Stimulated activated effector memory CD8-positive, alpha-beta T cell treated with anti-CD3 and anti-CD28 coated beads, Interleukin-12 subunit alpha, Interleukin-12 subunit beta, amount 100 ng/mL, for 72 hours (primary cell): ENCODE measurements at places on chromosomes 12 and 14.

- DNase-seq = peak; percentile 42
Observed at GRCh38 chr12:19431407-19432308, 7.6 kb upstream of the AEBP2 start.

DNA sequence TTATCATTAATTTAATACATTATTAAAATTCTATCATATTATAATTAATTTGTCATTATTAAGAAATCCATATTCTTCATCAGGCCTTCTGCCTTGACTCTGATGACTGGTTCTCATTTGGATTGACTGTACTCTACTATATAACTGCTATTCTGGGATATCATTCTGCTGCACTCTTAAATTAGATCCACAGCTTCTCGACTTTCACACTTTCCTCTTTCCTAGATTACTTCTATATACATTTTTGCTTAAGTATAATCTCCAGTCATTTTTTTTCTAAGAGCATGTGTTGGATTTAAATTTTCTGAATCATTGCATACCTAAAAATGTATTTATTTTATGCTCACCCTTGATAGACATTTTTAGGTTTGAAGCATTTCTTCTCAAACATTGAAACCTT, 12.4 kb downstream of the GRIP1 start:
- no peak for DNase-seq

GRCh38 chr12:42284876-42285275, 41.0 kb downstream of the ZCRB1 start:
- no peak for DNase-seq

GRCh38 chr12:130090542-130090941, 71.7 kb upstream of the FZD10 start:
- DNase-seq = no peak

- DNase-seq = no peak
Observed at GRCh38 chr12:100414739-100415138, 57.9 kb downstream of the SLC17A8 start.

DNA sequence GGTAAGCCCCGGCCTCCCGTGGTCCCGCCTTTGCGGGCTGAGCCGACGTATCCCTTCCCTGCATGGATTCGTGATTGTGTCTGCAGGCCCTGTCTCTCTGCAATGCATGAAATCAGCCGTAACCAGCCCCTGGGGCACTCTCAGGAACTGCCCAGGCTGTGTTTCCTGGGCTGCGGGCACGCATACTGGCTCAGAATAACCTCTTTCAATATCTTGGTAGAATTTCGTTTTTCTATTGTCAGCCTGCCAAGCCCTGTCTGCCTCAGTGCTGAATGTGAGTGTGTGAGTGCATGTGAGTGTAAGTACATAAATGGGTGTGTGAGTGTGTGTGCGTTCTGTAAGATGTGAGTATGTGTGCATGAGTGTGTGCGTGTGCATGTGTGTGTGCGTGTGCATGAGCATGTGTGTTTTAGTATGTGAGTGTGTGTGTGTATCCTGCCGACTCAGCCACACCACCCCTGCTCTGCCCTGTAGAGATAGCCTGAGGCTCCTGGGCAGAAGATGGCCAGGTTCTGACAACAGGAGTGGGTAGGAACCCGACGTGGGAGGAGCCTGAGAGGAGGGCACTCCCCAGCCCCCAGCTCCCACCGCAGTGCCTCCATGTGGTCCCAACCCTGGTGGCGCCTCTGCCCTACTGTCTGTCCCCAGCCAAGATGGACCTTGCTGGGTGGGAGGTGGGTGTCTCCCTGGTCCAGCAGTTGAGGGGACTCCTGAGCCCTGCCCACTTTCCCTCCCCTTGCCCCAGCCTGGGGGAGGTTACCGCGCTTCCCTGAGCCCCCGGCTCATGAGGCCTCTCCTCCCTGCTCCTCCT, 268.8 kb downstream of the ADGRD1 start:
- no peak for DNase-seq

DNA sequence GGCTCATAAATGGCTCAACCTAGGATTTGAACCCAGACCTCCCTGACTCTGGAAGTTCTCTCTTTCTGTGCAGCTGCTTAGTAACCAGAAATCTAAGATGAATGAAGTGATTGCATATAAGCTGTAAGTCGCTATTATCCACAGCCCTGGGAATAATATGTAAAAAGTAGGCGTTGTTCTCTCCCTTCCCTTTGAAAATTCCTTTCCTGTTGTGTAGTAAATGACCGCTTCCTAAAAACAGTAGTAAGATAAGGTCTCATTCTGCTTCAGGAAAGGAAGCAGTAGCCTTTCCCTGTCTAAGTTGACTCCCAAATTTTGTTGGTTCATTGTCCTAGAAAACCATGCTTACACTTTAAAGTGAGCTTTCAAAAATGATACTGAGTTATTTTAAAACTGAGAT, 418.3 kb downstream of the EGLN3 start:
- no peak for DNase-seq

DNA sequence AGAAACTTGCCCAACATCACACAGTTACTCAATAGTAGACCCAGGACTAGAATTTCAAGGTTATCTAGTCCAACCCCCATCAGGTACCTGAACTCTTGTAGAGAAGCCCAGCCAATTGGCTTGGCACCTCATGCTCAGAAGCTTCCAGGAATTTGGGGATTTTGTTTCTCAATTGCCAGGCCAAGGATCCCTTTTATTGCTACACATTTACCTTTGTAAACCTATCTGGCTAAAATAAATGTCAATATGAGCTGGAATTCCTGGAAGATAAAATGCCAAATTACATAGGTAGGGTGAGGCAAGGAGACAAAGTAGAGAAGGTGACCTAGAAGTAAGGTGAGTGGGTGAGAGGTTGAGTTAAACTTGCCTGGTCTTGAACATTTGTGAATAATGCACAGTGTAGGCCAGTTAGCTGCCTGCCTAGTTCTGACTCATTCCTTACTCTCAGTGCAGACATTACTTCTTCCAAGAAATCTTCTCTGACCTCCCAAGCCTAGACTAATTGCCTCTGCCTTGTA, 36.3 kb downstream of the SDR9C7 start:
- no peak for DNase-seq

GRCh38 chr12:84073401-84073800, 839.2 kb downstream of the SLC6A15 start:
- DNase-seq = no peak

DNA sequence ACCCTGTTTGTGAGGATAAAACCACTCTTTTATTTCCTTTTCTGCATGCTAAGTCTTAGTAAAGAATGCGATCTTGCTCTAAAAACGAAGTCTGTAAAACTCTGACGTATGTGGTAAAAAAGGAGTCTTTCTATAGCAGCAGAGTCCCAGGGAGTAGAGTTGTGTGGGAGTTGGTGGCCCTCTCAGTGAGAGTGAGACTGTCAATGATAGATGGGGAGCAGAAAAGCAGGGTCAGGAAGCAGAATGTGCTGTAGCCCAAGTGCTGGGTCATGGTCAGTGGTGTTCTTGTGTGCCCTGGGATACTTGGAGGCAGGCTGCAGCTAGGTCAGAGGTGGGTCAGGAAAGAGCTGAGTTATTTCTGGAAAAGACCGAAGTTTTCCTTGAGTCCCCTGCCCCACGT, 20.3 kb upstream of the GPR33 start:
- DNase-seq = no peak

- DNase-seq = peak; percentile 51
Observed at GRCh38 chr12:119544765-119545625, 48.6 kb upstream of the TMEM233 start.

DNA sequence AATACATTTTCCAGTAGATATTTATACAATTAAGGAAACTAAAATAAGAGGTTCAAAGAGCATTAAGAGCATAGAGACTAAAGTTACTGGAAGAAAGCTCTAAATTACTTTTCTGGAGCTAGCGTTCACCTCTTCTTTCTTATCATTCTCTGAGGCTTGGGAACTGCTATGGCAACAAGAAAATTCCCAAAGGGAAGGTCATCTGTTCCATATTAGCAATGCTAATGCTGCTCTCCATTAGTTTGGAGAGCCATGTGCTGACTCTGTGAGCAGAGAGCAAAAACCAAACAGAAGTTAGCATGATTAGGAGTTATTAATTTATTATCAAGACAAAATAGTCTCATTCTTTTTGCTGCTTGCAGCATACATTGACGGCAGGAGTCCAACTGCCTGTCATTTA, 143.1 kb upstream of the SLC16A7 start:
- no peak for DNase-seq

GRCh38 chr14:33480071-33480886, 470.6 kb downstream of the EGLN3 start:
- DNase-seq = no peak

GRCh38 chr14:89941830-89942377, 12.6 kb downstream of the EFCAB11 start:
- DNase-seq = no peak

DNA sequence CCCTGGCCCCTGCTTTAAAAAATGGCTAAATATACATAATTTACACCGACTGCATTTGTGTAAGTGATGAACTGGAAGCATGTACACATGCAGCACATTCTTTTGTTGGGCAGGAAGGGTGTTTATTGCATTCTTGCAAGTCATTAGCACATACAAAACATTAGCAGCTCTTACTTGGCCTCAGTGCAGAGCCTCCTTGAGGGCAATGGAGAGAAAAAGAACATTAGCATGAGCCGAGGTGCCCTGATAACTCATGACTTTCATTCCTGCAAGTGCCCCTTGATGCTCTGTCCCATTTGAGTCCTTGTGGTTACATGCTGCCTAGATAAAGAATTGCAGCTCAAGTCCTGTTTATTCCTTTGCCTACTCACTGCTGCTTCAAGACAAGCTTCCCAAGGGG, 61.9 kb downstream of the PAX9 start:
- no peak for DNase-seq

GRCh38 chr12:47843226-47843980, 23.7 kb upstream of the HDAC7 start:
- DNase-seq = no peak
